Stimulated activated CD4-positive, alpha-beta T cell treated with anti-CD3 and anti-CD28 coated beads, Interleukin-12 subunit alpha, Interleukin-12 subunit beta, amount 100 ng/mL, for 24 hours (primary cell): ENCODE measurements at places on chromosomes 13 and 19.

DNA sequence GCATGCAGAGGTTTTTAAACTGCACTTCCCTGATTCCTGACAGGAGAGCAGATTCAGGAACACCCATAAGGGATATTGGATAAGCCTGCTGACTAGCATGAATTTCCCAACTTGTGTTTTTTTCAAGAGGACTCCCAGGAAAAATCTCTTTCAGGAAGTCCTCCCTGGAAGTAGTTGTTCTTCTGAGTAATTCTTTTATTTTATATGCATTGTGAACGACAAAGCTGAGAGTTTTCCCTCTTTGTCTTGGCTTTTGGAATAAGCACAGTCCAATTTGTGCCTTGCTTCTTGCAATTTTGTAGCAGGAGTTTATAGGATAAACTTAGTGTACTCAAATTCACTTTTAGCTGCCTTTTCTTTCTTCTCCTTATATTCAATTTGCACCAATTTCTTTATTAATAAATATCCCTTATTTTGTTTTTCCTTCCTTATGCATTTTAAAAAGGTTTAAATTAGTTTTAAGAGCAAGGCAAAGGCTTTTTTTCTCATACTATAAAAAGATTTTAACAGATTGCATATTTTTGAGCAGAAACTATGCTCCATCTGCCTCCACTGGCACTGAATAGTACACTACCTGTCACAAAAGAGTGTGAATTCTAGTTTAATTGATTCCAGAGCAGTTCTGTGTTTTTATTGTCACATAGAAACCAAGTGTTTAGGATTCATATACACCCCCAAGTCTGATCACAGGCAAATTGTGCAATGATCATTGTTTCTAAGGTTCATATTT lies 543.3 kb upstream of the SPRY2 start:
- no peak for DNase-seq

GRCh38 chr13:100440751-100441425 lies 147.7 kb downstream of the GGACT start:
- no peak for DNase-seq

- no peak for DNase-seq
Measured at GRCh38 chr19:56953470-56953869, 112.9 kb upstream of the PEG3 start.

DNA sequence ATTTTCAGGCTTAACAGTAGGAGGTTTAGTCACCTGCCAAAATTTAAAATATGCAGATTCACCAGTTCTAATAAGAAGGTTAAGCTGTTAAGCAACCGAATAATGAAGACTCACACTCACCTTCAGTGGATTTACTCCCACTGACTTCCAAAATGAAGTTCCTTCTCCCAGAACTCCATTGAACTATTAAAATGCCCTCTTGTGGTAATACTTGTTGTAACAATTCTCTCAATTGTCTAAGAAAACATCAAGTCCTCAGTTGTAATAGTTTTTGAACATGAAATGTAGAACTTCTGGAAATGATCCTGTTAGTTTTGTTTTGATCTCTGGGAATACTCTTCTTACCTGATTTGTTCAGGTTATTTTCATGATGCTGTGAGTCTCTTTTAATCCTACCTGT lies 522.0 kb upstream of the ATXN8OS start:
- no peak for DNase-seq

GRCh38 chr13:99471221-99472121 lies 29.8 kb upstream of the TM9SF2 start:
- DNase-seq = no peak

- no peak for DNase-seq
Measured at GRCh38 chr13:30375265-30375835, 46.9 kb upstream of the UBE2L5 start.

DNA sequence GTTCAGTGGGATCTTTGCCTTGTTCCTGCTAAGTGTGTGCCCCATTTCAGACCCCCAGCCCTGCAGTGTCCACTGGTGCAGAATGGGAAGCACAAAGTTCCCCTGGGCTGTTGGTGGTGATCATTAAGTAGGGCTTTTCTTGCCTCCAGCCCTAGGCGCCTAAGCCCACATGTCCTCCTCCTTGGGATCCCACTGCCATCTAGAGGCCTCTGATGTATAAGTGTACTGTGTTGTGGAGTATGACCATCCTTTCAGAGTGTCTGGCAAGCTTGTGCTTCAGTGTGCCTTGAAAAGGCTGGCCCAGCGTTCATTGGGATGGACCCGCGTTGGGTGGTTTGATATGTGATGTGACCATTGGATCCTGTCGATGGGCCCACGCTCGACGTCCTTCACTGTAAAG lies 71.2 kb downstream of the WASF3 start:
- DNase-seq = no peak

- DNase-seq = no peak
Measured at GRCh38 chr13:33799950-33800592, 17.9 kb upstream of the RFC3 start.

DNA sequence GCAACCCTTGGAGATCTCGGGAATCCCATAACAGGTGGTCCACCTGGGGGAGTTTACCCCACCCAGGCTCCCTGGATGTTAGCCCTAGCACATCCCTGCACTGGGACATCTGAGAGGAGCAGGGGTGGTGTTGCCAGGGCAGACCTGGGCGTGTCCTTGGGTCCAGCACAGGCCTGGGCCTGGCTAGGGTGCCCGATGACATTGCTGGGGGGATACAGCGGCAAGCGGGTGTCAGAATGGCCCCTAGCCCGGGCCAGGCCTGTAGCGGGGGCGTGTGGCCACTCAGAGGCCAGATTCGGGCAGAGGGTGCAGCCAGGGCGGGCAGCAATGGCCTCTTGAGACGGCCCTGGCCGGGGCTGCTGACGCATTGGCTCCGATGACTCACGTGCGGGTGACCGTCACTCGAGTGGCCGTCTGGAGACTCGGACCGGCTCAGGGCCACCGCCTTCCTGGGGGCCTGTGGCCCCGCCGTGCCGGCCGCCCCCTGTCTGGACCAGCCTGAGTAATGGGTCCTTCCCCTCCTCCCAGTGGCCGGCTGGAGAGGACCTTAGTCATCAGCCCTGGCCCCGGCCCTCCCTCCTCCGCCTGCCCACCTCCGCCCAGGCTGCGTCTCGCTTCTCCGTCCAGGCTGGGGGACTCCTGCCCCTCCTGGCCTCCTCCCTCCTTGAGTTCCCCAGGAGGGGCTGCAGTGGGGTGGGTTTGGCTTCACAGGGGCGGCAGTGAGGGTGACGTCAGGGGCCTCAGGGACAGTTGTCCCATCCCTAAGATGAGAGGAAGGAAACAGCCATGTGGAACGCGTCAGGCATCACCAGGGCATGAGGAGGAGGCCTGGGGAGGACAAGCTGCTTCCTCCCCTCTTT lies 23.2 kb upstream of the CRTC1 start:
- DNase-seq = no peak

DNA sequence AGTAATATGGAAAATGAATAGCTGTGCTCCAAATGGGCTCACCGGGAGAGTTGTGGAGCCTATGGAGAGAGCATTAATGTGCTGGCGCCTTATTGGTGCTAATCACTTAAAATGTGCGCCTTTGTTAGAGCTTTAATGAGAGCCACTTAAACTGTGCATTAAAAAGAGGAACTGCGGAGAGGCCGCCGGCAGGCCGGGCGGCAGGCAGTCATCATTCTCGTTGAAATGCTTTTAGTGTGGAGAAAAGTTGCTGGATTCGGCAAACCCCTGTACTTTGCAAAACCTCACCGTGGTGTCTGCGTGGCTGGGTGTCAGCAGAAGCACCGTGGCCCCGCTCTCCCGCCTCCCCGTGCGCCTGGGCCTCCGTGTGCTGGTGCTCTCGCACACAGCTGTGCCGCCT lies 105.5 kb downstream of the KDM4B start:
- DNase-seq = no peak

GRCh38 chr19:46637224-46637623 lies 1.2 kb upstream of the GNG8 start:
- no peak for DNase-seq

DNA sequence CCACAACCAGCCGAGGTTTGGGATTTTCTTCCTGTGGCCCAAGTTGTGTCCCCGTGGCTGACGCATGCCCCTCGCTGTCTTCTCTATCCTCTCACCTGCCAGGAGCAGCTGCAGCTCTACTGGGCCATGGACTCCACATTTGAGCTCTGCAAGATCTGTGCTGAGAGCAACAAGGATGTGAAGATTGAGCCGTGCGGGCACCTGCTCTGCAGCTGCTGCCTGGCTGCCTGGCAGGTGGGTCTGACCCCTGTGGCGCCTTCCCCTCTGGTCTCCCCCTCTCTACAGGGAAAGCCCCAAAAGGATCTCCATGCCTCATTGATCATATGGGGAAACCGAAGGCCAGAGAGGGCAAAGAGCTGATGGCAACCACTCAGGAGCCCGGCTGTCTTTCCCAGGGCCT lies 14.6 kb downstream of the CBLC start:
- no peak for DNase-seq

DNA sequence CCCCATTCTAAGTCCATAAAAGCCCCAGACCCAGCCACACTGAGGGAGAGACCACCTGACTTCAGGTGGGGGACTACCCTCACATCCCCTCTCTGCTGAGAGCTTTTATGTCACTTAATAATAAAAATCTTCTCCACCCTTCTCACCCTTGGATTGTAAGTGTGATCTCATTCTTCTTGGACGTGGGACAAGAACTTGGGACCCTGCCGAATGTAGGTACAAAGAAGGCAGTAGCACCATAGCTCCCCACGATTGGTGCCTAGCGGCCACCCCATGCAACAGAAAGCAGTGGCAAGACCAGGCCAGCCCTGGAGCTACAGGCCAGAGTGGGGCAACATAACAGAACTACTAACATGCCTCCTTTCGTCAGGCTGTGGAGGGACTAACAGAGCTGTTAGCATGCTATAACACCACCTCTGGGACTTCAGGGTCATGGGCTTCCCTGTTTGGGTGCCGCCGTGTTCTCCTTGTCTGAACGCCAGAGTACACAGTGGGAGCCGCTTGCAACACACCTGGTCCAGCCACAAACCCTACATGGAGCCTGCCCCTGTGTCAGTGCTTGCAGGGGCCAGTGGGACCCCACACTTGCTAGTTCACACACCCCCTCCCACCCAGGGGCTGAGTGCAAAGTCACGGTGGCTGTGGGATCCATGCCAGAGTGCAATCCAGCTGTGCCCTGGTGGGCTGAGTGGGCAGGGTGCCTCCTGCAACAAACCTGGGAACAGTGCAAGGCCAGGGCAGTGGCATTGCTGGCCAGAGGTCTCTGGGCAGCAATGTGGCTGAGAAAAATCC lies 5.2 kb upstream of the FBXO17 start:
- DNase-seq = no peak

- no peak for DNase-seq
Measured at GRCh38 chr13:83197316-83197715, 685.0 kb downstream of the SLITRK1 start.

DNA sequence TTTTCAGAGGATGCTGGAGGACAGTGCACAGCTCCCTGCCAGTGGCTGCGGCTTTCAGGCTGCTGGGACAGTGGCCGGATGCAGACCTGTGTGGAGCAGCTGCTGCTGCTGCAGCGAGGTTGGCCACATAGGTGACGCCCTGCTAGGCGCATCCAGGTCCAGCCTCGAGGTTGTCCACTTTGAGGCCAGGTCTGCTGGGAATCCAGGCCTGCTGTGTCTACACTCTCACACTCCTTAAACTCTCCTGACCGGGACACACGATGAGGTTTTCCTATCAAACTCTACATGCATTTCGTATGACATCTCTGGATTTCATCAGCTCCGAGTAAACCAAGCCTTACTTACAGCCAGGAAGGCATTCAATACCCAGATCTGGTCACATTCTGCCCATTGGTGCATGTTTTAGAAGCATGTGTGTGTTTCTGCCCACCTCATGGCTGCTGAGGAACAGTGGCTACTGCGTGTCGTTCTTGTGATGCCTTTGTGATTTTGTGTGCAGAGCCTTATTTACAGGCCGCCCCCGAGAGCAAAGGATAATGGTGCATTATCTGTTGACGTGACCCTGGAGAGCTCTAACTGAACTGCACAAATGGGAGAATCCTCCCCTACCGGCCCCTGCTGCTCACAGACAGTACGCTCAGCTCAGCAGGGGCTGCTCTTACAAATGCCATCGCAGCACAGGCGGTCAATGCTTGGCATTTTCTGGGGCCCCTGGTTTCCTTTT lies 12.3 kb upstream of the MCF2L start:
- DNase-seq = no peak

DNA sequence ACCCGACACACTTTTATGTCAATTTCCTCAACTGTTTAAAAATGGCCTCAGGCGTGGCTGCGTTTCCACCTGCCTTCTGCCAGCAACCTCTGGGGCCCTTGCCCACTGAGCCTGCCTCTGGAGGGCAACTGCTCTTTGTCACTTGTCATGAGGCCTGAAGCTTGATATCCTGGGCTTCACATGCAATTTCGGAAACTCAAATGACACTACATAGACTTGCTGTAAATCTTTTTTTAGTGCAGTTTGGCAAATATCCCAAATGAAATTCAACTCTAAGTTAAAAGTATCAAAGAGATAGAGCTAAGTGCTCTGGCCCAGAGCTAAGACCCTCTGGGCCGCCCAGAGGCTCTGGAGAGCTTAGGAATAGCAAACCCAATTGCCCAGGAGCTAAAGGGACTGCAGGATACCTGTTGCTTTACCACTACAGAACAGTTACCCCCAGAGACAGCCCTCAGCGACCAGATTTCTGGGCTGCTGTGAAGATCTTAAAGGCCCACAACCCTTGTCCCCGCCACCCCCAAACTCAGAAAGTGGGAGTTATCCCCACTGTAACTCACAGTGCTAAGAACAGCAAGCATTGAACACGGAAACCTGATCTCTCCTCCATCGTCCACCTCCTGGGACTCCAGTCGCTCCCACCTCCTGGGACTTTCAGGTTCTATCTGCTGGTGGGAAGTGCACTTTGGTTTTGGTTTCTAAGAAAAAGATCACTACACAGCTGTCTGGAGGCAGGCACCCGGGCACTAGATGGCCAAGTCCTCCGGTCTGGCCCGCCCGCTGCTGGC lies 19.4 kb downstream of the GJA3 start:
- DNase-seq = no peak

- no peak for DNase-seq
Measured at GRCh38 chr19:38070573-38070972, 153.4 kb downstream of the DPF1 start.

DNA sequence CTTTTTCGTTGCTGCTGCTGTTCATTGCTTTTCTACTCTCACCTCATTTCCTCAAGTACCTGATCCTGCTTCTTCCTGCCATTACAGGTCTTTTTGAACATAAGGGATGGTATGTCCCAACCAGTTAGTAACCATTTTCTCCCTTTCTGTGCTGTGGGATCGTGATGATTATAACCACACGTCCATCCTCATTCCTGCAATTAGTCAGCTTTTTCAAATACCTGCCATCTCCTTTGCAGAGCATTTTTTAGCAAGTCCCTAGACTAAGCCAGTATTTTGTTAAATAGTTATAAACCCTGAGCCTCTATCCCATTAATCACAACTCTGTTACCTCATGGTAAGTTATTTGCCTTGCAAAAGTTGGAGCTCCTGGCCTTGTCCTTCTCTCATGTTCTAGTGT lies 109.2 kb downstream of the FNDC3A start:
- DNase-seq = no peak

GRCh38 chr19:41307954-41308449 lies 2.0 kb upstream of the CCDC97 start:
- no peak for DNase-seq
